ENCODE measurements at places on chromosomes 13 and 19.

DNA sequence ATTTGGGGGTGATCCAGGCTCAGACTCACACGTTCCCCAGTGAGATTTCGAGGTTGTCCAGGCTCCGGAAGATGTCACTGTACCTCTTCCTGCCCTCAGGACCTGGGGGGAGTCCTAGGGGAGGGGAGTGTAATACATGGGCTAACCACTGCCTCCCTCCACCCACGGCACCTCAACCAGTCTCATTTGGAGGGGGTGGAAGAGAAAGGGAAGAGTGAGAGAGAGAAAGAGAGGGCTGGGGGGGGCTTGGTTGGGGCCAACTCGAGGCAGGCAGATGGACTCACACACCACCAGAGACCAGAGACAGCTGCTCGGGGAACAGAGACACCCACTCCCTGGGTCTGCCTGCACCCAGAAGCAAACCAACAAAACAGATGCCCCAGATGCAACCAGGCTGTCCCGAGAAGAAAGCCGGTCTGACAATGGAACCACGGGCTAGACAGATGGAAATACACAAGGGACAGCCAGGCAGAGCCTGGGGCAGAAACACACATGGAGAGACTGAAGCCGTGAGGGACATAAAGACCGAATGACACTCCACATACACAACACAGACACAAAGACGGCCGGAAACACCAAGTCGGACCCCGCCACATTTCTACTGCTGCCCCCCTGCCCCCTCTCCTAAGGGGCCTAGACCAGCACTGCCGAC lies 825 bp downstream of the GMIP start:
- DNase-seq: peak; percentile 71

DNA sequence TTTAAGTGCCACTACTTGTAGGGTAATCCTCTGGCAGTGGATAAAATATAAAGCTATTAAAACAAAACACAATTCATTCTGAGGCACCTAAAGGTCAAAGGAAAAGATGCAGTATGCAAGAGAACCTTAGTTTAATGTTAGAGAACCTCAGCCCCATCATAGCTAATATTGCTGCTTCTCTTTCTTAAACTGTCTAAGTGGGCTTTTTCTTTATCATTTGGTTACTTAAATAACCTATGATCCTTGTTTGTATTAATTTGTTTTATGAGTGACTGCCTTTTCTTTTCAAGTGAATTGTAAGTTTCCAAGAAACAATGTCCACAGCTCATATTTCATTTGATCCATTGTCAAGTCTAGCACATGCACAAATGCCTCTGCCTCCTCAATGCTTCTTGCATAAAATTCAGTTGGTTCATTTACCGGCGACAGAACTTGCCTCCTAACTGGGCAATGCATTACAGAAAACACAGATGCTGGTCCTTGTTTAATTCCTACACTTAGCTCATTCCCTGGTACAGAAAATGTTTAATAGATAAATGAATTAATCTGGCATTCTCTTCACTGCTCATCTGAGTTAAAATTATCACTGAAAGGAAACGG lies 1049.8 kb downstream of the OLFM4 start:
- no peak for DNase-seq

DNA sequence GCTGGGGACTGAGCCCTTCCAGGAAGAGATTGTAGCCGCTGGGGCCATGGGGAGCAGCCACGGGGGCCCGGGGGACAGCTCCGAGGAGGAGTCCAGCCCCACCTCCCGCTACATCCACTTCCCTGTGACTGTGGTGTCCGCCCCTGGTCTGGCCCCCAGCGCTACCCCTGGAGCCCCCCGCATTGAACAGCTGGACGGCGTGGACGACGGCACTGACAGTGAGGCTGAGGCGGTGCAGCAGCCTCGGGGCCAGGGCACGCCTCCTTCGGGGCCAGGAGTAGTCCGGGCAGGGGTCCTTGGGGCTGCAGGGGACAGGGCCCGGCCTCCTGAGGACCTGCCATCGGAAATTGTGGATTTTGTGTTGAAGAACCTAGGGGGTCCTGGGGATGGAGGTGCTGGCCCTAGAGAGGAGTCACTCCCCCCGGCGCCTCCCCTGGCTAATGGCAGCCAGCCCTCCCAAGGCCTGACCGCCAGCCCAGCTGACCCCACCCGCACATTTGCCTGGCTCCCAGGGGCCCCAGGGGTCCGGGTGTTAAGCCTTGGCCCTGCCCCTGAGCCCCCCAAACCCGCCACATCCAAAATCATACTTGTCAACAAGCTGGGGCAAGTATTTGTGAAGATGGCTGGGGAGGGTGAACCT lies 9.6 kb downstream of the IGFLR1 start:
- DNase-seq: no peak

DNA sequence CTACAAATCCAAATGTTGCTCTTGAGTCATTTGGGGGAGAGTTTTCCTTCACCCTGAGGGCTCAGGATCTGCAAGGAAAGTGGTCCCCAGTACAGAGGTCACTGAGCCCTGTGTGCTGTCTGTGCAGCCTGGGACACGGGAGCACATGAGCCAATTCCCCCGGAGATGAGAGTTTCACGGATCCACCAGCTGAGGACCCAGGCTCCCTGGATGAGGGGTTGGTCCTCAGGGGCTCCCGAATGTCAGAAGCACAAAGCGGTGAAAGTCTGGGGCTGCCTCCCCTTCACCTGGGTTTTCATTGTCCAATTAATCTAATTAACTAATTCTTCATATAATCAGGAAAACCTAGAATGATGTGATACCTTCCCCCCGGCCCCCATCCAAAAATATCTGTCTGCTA lies 13.6 kb upstream of the LILRB2 start:
- DNase-seq: no peak

- DNase-seq: no peak
These were observed 335.1 kb downstream of the GPC6 start for GRCh38 chr13:93561576-93562225.

DNA sequence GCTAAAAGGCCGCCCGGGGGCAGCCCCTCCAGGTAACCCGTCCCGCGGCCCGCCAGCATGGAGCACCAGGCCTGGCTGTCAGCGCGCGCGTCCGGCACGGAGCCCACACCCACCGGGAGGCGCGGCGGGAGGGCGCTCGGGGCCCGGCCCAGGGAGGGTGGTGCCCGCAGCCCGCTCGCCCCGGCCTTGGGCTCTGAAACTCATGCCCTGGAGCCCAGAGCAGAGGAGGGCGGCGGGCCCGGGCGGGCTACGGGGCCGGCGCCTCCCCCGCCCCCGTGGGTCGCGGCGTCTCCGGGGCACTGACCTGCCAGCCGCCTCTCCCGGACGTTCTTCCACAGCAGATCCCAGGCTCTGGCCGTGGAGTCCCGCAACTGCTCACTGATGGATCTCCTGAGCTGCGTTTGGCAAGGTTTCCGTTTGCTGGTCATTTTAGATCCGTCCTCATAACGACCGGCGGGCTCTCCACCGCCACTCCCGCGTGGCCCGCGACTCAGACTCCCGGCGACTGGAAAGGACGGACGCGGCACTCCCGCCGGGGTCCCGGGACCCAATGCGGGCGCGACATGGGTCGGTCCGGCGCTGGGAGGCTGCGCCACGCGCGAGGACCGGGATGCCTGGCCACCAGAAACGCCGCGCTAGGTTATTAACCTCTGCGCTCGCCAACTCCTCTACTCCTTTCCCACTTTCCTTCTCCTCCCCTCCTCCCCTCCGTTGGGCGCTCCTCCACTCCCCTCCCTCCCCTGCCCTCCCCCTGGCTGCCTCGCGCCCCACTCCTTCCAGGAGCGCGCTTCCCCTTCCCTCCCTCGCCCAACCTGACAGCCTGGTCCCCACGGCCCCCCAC lies 64.7 kb upstream of the STARD13 start:
- no peak for DNase-seq

DNA sequence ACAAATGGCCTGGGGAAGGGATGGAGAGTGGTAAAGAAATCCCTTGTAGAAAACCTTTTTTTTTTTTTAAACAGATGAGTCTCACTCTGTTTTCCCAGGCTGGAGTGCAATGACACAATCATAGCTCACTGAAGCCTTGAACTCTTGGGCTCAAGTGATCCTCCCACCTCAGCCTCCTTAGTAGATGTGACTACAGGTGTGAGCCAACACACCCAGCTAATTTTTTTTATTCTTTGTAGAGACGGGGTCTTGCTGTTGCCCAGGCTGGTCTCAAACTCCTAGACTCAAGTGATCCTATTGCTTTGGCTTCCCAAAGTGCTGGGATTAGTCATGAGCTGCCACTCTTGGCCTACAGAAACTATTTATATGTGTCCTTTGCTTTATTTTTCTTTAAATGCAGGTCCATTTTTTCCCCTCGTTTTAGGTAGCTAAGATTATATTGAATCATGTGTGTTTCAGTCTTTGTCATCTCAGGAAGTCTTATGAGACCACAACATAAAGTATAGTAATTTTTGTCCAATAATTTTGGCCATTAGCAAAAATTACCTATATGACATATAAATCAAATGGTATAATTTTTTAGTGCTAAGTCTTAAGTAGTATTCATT lies 10.5 kb downstream of the LPAR6 start:
- peak; percentile 20 for DNase-seq

DNA sequence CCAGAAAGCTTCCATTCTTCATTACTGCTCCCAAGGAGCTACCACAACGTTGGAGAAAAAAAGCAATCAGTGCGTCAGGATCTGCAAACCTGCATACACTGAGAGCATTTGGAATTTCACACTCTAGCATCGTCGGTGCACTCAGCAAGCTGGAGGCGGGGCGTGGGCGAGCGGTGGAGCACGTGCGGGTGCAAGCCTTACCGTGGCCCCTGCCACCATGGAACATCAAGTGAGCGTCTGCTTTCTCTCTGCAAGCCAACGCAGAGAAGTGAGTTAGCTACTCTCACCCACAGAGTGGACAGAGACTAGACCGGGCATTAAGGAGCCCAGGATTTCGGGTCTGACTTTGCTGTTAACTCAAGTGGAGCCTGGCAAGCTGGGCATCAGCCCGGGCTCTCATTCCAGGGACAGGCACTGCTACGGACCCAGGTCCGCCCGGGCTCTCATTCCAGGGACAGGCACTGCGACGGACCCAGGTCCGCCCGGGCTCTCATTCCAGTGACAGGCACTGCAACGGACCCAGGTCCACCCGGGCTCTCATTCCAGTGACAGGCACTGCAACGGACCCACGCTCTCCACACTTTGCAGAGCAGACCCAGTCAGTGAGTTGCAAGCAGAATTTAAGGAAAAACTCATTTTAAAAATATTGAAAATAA lies 124.1 kb upstream of the SPACA7 start:
- DNase-seq: no peak

- no peak for DNase-seq
These were observed 42.2 kb upstream of the SPACA7 start for GRCh38 chr13:112333756-112334543.

DNA sequence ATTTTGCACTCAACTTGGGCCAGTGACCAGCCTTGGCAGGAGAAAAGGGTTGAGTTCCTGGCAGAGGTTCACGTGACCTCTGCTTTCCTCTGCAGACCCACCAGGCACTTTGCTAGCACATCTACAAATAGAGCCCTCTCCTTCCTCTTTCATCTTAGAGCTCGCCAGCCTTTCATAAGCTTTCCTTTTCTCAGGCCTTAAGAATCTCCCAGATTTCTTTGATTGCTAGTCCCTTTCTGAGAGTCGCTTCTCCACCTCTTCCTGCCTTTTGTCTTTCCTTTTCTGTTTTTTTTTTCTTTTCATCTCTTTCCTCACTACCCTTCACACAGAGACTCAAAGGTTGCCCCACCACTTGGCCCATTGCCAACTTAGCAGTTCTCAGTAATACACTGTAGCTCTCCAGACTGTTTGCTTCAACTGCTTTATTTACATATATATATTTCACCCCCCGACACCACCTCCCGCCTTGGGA lies 375.7 kb upstream of the SPRY2 start:
- DNase-seq: no peak

- DNase-seq: no peak
These were observed 3.2 kb upstream of the PRR36 start for GRCh38 chr19:7877249-7877836.

DNA sequence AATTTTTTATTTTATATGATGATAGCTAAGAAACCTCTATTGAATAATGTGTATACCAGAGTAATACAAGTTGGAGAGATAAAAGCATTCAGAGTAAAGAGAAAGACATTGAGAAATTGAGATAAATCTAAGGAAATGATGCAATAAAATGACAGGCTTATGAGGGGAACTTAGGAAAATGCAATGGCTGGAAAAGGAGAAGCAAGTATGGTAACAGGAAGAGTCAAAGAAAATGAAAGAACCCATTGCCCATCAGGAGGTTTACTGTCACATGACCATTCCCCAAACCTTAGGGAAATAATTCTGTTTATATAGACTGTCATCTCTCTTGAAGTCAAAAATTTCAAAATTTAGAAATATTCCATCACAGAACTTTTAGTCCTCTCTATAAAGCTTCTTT lies 808.0 kb upstream of the PRR20A start:
- DNase-seq: no peak

DNA sequence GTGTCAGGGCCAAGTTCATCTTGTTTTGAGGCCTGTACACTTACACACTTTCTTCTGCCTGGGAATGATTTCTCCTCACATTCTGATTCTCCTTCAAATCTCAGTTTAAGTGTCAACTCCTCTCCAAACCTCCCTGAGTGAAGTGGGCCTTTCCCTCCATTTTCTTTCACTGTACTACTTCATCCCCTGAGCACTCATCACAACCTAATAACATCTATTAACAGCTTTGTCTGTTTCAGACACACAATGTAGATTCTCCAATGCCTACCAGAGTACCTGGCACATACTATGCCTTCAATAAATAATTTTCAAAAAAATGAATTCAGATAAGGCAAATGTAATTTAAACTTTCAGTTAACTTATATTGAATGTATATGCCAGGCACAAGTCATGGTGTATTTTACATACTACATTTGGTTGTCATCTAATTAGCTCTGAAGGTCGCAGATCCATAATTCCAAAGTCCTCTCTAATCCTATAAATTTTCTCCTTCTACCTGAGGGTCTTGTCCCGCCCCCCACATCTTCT lies 357 bp upstream of the COG6 start:
- DNase-seq: no peak

DNA sequence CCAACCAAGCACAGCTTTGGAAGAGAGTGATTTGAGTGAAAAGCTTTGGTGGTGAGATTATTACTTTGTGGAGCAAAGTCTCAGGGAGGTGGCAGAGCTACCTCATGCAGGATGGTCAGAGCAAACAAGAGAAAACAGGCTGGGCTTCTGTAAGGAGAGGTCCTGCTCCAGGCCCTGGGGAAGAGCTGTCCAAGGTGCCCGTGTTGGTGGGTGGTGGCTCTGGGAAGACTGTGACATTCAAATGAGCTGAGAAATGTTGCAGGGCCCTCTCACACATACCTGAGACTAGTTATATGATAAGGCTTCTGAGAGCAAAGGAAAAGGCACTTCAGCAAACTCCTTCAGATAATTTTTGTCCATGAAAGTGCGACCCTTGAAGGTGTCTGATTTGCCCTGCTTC lies 205.5 kb upstream of the SOX21 start:
- no peak for DNase-seq

- DNase-seq: no peak
These were observed 8.6 kb downstream of the MAN2B1 start for GRCh38 chr19:12657966-12658365.

- no peak for DNase-seq
These were observed 307.0 kb downstream of the ZNF536 start for GRCh38 chr19:30679153-30679702.

- no peak for DNase-seq
These were observed 313.3 kb downstream of the GPC6 start for GRCh38 chr13:93539914-93540313.
